HS-5 (cell line): ENCODE measurements at places on chromosomes 3 and 15.
A peak's percentile ranks its signal among the peaks of the same experiment; 100 is the strongest.

DNA sequence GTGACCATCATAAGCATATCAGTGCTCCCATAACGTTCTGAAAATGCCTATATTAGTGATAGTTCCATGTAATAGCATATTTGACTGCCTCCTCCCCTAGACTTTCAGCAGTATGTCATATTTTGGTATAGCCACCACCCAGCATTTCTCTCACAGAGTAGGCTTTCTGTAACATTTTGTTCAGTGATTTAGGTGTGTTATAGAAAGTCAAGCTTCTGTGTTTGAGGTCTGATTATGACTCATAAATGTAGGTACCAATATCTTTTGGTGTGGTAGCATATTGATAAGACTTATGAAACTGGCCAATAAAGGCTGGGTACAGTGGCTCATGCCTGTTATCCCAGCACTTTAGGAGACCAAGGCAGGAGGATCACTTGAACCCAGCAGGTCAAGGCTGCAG, 34.3 kb upstream of the ZMAT3 start:
- no peak for DNase-seq

- DNase-seq, result no peak
Measured at GRCh38 chr3:68515237-68515636, 417.1 kb downstream of the TAFA4 start.

DNA sequence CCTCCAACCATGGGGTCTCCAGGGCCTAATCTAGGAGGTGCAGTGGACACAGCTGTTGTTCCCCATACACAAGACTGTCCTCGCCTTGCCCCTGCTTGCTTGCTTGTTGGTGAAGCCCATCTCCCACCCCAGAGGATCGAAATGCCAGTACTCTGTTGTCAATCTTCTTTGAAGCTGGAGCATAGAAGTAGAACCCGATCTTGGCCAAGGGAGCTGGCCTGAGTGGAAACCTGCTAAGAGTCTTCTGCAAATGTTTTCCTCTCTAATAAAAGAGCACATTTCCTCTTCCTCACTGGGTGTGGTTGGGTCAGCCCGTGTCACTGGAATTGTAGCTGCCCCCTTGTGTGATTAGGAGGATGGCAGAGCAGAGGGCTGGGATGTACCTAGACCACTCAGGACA, 85.4 kb downstream of the HES1 start:
- DNase-seq, result no peak

DNA sequence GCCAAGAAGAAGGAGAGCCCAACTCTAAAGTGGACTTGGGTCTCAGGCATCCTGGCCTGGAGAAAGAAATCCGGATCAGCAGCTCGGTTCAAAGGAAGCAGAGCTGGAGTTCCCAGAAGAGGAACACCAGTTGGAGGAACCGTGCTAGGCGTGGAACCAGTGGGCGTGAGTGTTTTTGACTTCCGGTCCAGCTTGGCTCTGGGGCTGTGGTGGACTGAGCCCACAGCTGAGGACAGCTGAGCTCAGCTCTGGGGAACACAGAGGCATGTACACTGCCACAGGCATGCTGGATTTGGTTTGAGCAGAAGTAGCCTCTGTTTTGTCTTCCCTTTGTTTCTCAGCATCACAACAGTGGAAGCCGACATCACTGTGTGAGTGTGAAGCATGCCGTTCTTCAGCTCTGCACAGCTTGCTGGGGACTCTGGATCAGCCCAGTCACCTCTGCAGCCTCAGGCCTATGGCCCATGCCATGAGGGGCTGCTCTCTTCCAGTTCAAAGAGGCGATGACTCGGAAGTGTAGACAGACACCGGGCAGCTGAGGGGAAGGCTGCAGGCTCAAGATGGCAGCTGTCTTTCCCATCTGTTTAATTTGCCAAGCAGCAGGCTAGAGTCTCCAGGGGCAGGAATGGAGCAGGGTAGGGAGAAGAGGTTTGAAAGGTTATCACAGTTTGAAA, 185.8 kb upstream of the UBE3A start:
- no peak for DNase-seq

DNA sequence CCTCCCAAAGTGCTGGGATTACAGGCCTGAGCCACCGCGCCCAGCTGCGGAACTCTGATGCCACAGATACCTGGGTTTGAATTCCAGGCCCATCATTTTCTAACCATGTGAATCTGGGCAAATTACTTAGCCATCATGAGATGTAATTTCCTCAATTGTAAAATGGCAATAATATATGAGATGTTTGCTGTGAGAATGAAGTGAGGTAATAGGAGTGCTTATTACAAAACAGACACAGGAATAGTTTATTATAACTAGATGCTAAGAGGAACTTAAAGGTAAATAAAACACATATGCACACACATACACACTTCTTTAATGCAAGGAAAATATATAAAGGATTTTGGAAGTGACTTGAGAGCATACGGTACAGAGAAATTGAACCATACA, 64.7 kb upstream of the TNIK start:
- DNase-seq, result no peak

DNA sequence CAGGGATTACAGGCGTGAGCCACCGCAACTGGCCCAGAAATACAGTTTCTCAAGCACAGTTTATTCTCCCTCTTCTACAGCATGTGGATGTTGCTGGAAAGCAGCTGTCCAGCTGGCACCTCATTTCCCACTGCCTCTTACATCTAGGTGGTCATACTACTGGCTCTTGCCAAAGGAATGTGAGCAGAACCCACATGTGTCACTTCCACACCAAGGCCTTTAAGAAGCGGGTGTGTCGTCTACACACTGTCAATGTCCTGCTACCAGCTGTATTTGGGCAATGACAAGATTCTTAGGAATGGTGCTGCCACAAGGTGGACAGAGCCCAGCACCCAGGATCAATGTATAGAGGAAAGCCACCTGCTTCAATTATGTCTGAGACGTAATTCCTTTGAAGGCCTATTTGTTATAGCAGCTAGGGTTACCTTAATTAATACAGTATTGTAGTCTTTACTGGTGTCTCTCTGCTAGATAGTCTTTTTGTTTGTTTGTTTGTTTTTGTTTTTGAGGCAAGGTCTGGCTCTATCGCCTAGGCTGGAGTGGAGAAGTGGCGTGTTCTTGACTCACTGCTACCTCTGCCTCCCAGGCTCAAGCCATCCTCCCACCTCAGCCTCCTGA, 15.1 kb upstream of the RAB7A start:
- no peak for DNase-seq

- DNase-seq, result no peak
Measured at GRCh38 chr15:101088271-101088670, 163.6 kb downstream of the CHSY1 start.

DNA sequence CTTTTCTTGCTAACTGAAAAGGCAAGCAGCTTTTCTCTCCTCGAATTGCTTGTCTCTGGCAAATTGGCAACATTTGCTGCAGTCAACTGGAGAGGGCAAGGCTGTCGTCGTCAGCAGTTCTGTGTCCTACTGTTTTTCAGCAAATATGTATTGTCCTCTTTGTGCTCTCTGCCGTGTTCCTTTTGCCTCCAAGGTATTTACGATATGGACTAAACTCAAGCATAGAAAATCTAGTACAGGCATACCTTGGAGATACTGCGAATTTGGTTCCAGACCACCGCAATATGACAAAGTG, 558 bp upstream of the SLC30A4 start:
- no peak for DNase-seq

DNA sequence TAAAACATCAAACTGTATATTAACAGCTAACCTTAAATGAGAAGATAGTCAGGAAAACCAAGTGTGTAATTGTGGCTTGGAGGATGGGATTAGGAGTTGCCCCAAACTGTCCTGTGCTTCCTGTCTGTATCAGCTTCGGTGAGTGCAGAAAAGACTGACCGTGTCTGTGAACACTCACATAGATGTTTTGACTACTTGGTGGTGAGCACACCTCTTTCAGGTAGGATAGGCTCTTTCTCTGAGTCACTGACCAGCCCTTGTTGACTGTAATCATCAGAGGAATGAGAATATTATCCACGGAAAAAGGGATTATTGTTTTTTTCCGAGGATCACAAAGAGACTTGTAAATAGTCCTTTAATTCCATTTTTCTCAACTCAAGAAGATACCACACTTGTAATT, 51.5 kb downstream of the GMNC start:
- no peak for DNase-seq

DNA sequence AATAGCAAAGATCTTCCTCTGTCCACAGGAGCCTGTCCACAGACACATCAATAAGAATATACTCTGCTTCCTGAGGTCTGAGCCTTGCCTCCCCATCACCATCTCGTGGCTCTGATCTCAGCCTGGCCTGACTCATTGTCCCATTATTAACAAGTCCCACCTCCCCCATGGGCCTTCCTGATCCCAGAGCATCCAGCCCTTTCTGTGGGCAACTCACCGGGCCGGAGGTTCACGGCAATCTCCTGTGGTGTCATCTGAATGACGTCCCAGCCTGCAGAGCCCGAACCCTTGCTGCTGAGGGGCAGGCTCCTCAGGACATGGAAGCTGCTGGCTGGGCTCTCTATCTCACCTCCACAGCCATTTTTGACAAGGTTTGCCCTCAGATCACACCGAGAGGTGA, 28.1 kb downstream of the ITGB5 start:
- DNase-seq, result no peak

DNA sequence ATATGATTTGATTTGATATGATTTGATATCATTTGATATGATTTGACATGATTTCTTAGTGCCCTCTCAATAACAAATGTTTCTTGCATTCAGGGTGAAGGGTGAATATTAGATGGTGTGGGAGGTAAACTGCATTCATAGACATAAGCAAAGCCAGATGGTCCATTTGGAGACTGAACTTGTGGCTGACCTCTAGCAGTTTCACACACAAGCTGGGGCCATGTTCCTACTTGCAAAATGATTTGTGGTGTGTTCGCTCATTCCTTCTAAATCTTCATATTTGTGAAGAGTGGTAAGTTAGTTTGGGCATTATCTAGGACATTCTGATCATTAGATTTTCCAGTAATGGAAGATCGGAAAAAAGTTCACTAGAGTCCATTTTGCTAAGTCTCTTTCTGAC, 40.5 kb upstream of the CCR4 start:
- no peak for DNase-seq

- DNase-seq, result no peak
Measured at GRCh38 chr15:93486407-93487117, 397.6 kb upstream of the RGMA start.

- no peak for DNase-seq
Measured at GRCh38 chr15:100036015-100036414, 302.8 kb upstream of the LYSMD4 start.

DNA sequence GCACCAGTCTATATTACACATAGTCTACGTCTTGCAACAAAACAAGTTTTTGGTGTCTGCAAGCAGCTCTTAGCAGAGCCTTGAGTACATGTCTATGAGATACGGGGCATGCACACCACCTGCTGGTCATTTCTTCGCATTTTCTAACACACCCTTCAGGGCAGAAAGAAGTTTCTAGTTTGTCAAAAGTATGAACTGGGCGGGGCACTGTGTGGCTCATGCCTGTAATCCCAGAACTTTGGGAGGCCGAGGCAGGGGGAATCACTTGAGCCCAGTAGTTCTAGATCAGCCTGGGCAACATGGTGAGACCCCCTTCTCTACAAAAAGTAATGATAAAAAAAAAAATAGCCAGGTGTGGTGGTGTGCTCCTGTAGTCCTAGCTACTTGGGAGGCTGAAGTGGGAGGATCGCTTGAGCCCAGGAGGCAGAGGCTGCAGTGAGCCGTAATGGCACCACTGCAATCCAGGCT, 64.2 kb upstream of the ARL8B start:
- peak; percentile 64 for DNase-seq

DNA sequence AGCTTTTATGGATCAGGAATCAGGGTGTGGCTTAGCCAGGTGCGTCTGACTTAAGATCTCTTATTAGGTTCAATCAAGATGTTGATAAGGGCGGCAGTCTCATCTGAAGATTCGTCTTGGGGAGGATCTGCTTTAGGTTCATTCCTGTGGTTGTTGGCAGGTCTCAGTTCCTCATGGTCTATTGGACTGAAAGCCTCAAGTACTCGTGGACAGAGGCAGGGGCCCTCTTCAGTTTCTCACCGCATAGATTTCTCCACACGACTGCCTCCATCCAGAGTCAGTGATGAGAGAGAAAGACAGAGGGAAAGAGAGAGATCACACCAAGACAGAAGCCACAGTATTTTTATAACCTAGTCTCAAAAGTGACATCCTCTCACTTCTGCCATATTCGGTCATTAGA, 9.4 kb downstream of the MEX3B start:
- DNase-seq, result no peak

DNA sequence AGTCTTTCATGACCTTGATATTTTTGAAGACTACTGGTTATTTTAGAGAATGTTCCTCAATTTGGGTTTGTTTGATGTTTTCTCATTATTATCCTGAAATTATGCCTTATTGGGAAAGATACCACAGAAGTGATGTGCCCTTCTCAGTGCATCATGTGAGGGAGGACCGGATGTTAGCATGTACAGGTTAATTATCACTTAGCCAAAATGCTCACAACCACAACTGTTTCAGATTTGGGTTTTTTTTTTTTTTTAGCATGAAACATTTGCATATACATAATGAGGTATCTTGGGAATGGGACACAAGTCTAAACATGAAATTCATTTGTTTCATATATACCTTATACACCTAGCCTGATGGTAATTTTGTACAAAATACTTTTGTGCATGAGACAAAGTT, 59.8 kb downstream of the PIK3R4 start:
- no peak for DNase-seq

DNA sequence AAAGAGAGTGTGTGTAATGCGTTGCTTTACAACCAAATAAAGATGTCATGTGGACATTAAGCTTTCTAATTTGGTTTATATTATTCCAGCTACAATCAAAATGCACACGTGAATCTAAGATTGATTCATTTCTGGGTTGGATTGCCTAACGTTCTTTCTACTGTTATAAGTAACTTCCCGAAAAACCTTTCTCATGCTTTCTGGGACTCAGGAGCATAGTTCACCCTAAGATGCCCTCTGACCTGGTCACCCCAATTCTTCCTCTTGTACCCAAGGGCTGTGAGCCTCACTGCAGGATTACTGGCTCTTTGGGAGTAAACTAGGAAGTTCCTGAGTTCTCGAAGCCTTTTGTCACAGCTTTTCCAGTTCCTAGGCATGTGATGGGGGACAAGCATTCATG, 12.7 kb upstream of the LMCD1 start:
- no peak for DNase-seq

DNA sequence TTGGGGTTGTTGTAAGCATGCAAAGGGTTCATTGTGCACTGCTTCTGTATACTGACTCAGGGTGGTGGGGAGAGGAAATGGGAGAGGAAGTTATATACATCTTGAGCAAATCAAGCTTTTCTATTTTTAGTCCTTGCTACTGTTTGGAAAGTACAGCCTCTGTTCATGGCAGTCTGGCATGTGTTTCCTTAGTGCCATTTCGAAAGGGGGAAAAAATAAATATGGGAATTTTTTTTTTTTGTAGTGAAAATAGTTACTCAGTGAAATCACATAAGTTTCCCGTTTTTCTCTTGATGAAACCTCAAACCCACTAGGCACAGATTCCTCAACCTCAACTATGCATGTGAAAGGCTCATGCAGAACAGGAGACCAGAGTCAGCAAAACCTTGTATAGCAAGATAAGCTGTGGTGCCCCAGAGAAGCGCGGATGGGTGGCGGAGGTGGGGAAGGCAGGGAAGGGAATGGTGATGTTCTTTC, 353.3 kb downstream of the LPP start:
- DNase-seq, result peak; percentile 83

GRCh38 chr3:49998326-49998725, 58.4 kb downstream of the RBM6 start:
- no peak for DNase-seq

- DNase-seq, result peak; percentile 84
Measured at GRCh38 chr3:195352895-195353488, 82.0 kb upstream of the XXYLT1 start.
